T-cell (primary cell): ENCODE measurements at places on chromosomes 11 and 22.

GRCh38 chr22:21009638-21010425 is 5.1 kb upstream of the P2RX6 start:
- no peak for DNase-seq

- no peak for DNase-seq
Observed at GRCh38 chr11:47332791-47333525, 19.5 kb downstream of the MYBPC3 start.

- DNase-seq: no peak
Observed at GRCh38 chr11:44305470-44306051, 4.4 kb downstream of the ALX4 start.

DNA sequence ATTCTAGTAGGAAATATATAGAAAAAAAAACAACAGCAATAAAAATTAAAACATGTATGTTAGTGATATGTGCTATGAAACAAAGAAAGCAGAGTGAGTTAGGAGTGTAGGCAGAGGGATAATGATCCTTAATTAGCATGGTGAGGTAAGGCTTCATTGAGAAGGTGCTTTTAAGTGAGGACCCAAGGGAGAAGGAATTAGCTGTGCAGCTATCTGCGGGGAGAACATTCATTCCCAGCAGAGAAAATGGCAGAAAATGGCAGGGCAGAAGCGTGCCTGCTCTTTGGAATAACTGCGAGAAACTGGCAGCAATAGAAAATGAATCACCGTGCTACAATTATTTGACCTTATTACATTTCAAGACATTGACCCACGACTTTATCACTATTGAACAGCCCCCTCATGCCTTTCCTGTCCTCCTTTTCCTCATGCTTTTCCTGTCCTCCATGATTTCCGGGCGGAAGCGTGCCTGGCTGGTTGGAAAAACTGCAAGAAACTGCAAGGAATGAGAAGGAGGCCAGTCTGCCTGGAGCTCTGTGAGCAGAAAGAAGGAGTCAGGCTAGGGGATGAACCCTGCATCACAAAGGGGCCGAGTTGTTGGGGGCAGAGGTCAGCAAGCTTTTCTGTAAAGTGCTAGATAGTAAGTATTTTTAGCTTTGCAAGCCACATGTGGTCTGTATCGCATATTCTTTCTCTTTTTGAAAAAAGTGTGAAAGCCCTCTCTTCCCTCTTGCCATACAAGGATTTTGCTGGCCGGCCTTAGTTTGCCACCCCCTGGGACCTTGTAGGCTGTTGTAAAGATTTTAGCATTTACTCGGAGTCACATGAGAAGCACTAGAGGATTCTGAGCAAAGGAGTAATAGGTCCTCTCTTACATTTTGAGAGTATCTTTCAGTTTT is 37.1 kb upstream of the SWAP70 start:
- DNase-seq: no peak

DNA sequence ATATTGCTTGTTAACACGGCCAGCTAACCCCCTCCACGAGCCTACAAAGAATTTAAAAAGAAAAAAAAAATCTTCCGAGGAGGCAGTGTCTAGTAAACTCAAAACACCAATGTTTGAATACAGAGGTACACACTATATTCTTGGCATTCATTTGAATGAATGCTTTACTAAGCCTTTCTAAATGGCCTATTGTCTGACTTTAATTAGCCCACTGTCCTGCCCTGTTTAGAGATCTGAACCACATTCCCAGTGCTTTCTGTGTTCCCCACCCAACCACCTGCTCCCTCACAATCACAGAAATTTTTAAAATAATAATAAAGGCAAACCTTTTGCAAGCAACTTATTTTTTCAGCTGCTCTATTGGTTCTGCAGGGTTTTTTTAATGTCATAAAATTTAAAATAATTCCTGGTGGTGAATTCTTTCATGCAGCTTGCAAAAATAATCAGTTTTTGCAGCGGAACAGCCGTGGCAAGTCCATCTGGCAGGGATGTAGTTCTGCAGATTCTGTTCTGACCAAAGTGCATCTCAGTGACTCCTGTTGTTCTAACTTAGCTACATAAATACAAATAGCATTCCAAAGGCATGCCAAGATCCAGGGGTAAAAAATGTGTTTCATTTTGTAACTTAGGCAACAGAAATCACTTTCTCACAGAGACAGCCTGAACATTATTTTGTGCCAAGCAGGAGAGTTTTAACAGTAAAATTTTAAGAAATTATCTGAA is 23.8 kb downstream of the POU2AF2 start:
- DNase-seq: no peak

- DNase-seq: no peak
Observed at GRCh38 chr22:39444247-39444800, 12.5 kb upstream of the MGAT3 start.

DNA sequence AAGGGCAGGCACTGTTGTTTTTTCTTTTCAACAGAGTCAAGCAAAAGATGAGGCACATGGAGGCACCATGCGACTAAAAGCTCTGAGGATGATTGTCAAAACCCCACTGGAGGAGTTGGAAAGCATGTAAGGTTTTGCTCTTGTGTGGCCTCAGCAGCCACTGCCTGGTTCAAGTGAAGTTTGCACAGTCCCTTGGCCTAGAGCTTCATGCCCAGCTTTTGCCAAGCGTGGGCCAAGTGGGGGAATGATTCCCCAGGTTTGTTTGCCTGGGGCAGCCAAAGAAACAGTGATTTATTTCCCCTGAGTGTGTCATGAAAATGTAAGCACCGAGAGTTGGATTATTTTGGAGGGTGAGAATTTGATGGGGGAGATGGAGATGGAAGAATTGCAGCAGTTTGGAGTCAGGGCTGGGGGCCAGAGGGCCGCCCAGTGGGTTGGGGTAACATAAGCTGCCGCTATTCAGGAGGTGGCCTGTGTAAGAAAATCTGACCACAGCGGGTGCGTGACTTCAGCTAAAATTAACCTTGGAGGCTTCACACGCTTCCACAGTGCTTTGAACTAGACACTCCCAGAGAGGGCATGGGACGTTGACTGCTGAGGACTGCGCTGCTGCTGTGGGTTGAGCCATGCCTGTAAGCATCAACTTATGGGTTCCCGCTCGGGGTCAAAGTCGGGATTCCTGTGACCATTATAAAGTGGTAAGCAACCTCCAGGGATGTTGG is 100.7 kb downstream of the NAV2 start:
- no peak for DNase-seq

GRCh38 chr11:76380159-76380976 is 564 bp downstream of the THAP12 start:
- DNase-seq: peak; percentile 34

GRCh38 chr11:122954455-122954854 is 27.2 kb downstream of the BSX start:
- DNase-seq: no peak
